ENCODE measurements at places on chromosomes 1 and 21. TPM values are rescaled to one million over a fixed set of nuclear protein-coding genes. Genes with fewer than 3 reads are reported as not detected.

- H3K4me3 ChIP-seq, result no peak overlapping the region
- DNase-seq, result no peak
- H3K4me1 ChIP-seq, result no peaks in the 10 kb centered on the region
These were observed 123.5 kb downstream of the PTPN14 start for GRCh38 chr1:214427871-214428277.

Gene MTX1
- 82.0 TPM for polyA plus RNA-seq

Gene VCAM1
- polyA plus RNA-seq, result 43.2 TPM

DNA sequence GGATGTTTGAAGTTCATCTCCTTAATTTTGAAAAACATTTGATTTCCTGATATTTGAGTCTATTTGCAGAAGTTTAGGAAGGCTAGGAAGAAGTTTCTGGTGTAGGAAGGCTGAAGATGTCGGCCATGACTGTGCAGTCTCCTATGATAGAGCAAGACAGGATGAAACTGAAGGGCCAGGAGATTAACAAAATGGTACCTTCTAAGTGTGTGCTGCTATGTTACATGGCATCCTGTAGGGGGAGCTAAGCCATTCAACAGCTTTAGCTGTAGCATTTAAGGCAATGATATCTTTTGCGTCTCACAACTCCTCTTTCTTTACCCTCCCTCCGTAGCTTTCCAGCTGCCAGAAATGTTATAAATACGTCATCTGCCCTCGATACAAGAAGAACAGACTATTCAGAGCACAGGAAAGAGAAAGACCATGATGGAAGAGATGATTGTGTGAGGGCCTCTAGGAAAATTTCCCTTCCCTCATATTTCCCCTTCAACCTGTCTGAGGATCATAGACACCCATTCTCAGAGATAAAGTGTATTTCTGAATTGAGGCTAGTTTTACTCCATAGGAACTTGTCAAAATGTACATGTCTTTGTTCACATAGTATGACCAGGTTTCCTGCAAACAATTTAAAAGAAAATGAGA, 61.1 kb downstream of the XCL1 start:
- peak overlapping the region; percentile 94 for H3K27ac ChIP-seq
- no peaks in the 10 kb centered on the region for H3K27me3 ChIP-seq
- DNase-seq, result peak; percentile 49
- no peaks in the 10 kb centered on the region for H3K36me3 ChIP-seq
- H3K4me1 ChIP-seq, result peaks cover 29% of the 10 kb centered on the region

DNA sequence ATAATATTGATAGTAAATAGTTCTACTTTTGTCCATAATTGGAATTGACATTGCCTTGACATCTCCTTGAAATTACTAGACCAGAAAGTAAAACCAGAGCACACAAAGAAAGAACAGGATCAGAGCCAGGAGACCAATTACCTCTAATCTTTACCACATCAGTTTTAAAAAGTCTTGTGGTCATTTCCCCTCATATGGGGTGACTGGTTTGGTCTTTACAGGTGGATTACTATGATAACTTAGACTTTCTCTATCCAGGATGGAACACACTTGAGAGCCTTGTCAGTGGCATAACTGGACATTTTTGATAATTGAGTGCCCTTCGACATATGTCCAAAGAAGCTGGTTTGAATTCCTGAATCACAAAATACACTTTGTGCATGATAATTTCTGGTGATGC, 1148.1 kb upstream of the NCAM2 start:
- no peak overlapping the region for H3K4me3 ChIP-seq
- H3K27ac ChIP-seq, result no peak overlapping the region
- DNase-seq, result no peak
- no peaks in the 10 kb centered on the region for H3K27me3 ChIP-seq

DNA sequence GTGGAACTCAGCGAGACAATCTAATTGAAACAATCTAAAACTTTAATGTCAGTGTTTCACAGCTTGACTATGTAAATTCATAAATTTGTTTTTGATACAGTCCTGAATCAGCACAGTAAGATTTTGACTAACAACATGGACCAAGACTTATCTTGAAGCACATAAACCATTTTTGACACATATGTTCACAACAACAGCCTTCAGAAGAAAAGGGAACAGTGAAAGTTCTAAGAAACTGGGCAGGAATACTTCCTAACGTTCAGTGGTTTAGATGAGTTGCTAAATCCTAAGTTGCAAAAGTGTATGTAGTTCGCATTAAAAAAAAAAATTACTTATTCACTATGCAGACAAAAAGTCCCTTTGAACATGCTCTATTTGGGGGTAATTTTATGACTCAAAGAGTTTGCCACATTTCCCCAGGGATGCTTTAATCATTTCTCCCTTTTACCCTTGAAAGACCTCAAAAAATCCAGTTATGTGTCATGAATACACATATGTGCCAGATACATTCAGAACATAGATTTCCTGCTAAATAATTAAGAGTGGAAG, 120.2 kb downstream of the MRPL39 start:
- no peaks in the 10 kb centered on the region for H3K4me1 ChIP-seq
- no peak for DNase-seq
- H3K27me3 ChIP-seq, result no peaks in the 10 kb centered on the region
- H3K36me3 ChIP-seq, result no peaks in the 10 kb centered on the region

DNA sequence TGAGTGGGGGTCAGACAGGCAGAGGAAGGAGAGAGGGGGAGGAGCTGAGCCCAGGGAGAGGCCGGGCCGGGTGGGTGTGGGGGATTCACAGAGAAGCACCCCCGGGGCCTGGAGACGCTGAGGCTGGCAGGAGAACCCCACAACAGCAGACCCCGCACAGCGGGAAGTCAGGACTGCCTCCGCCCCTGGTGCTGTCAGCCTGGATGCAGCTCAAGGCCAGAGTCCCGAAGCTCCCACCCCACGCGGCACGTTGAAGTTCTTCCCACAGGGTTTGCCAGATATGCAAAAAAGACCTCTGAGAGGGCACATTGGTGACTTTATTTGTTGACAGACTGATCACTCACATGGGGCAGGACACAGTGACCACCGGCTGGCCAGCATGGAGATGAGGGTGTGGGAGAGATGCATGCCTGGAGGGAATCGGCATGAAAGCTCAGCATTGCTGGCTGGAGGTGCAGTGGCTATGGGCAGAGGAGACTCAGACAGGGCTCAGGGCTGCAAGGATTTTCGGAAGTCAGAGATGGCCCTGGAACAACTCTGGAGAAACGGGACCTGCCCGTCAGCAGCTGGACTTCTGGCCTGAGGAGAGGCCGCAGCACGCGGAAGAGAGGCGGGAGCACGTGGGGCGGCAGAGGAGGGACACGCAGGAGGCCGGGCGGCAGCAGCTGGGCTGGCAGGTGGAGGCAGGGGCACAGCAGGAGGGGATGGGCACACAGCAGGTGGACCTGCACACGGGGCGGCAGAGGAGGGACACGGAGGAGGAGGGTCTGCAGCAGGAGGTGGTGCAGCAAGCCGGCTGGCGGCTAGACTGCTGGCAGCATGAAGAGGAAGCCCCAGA, 885 bp downstream of the KRTAP10-3 start:
- H3K27me3 ChIP-seq, result no peaks in the 10 kb centered on the region
- H3K4me3 ChIP-seq, result no peak overlapping the region
- H3K36me3 ChIP-seq, result no peaks in the 10 kb centered on the region

GRCh38 chr1:117641536-117641935, 35.7 kb downstream of the TENT5C start:
- no peaks in the 10 kb centered on the region for H3K4me1 ChIP-seq
- H3K27me3 ChIP-seq, result no peaks in the 10 kb centered on the region
- no peak for DNase-seq
- H3K36me3 ChIP-seq, result no peaks in the 10 kb centered on the region

DNA sequence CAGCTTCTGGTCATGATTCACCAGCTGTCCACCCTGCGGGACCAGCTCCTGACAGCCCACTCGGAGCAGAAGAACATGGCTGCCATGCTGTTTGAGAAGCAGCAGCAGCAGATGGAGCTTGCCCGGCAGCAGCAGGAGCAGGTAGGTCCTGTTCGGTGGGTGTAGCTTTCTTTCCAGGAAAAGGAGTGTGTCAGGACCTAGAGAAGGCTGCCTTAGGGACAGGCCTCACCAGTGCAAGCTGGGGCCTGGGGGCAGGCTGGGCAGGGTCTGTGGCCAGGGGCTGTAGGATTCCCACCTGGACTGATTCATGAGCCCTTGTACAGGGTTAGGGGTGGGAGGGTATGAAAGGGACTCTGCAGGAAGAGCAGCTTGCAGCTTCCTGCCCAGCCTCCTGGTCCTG, 35.3 kb downstream of the ETNK2 start:
- no peak overlapping the region for H3K4me3 ChIP-seq
- no peaks in the 10 kb centered on the region for H3K4me1 ChIP-seq
- no peak overlapping the region for H3K27ac ChIP-seq
- no peak for DNase-seq

Gene AQP10
- polyA plus RNA-seq, result 3.0 TPM

Gene LCE5A
- polyA plus RNA-seq, result not detected

GRCh38 chr1:221598122-221598521, 143.8 kb downstream of the DUSP10 start:
- no peak overlapping the region for H3K4me3 ChIP-seq
- H3K27me3 ChIP-seq, result no peaks in the 10 kb centered on the region

GRCh38 chr1:225918280-225918679, 5.8 kb downstream of the PYCR2 start:
- no peaks in the 10 kb centered on the region for H3K36me3 ChIP-seq
- DNase-seq, result no peak
- H3K27ac ChIP-seq, result no peak overlapping the region
- H3K27me3 ChIP-seq, result no peaks in the 10 kb centered on the region
- peaks cover 17% of the 10 kb centered on the region for H3K4me1 ChIP-seq
- no peak overlapping the region for H3K4me3 ChIP-seq

- H3K4me3 ChIP-seq, result no peak overlapping the region
- no peak overlapping the region for H3K27ac ChIP-seq
- no peaks in the 10 kb centered on the region for H3K4me1 ChIP-seq
- no peaks in the 10 kb centered on the region for H3K27me3 ChIP-seq
- DNase-seq, result no peak
These were observed 29.1 kb upstream of the SOAT1 start for GRCh38 chr1:179264507-179264906.

GRCh38 chr1:92482665-92483609, 3.8 kb downstream of the GFI1 start:
- peaks cover 51% of the 10 kb centered on the region for H3K4me1 ChIP-seq
- peaks cover 100% of the 10 kb centered on the region for H3K27me3 ChIP-seq
- no peak overlapping the region for H3K27ac ChIP-seq
- no peaks in the 10 kb centered on the region for H3K36me3 ChIP-seq

- no peak overlapping the region for H3K27ac ChIP-seq
- H3K4me3 ChIP-seq, result no peak overlapping the region
- H3K4me1 ChIP-seq, result no peaks in the 10 kb centered on the region
- no peaks in the 10 kb centered on the region for H3K36me3 ChIP-seq
- no peak for DNase-seq
- no peaks in the 10 kb centered on the region for H3K27me3 ChIP-seq
These were observed 732.0 kb upstream of the ADGRL2 start for GRCh38 chr1:81068726-81069125.

DNA sequence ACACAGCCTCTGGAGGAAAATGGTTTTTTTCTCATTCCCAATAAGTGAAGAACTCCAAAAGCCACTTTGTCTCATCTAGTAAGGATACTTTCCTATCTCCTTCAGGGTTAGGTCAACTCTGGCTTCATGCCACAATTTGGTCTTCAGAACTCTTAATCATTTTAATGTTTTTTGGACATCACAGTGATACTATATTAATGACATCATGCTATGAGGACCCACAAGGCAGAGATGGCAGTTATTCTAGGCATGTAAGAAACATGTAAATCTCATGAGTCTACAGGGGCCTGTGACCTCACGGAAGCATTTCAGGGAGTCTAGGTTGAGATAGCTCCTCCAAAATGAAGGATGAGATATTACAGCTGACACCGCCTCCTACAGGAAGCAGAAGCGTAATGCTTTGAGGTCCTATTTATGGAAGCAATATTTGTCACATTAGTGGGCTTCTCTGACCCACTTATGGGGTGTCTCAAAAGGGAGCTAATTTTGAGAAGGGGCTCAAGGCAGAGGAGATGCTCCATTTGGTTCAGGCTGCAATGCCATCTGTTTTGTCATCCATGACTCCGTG, 5.0 kb upstream of the GPR137B start:
- H3K36me3 ChIP-seq, result no peaks in the 10 kb centered on the region
- H3K27ac ChIP-seq, result no peak overlapping the region
- peaks cover 5% of the 10 kb centered on the region for H3K4me1 ChIP-seq
- H3K27me3 ChIP-seq, result peaks cover 32% of the 10 kb centered on the region
- DNase-seq, result no peak

DNA sequence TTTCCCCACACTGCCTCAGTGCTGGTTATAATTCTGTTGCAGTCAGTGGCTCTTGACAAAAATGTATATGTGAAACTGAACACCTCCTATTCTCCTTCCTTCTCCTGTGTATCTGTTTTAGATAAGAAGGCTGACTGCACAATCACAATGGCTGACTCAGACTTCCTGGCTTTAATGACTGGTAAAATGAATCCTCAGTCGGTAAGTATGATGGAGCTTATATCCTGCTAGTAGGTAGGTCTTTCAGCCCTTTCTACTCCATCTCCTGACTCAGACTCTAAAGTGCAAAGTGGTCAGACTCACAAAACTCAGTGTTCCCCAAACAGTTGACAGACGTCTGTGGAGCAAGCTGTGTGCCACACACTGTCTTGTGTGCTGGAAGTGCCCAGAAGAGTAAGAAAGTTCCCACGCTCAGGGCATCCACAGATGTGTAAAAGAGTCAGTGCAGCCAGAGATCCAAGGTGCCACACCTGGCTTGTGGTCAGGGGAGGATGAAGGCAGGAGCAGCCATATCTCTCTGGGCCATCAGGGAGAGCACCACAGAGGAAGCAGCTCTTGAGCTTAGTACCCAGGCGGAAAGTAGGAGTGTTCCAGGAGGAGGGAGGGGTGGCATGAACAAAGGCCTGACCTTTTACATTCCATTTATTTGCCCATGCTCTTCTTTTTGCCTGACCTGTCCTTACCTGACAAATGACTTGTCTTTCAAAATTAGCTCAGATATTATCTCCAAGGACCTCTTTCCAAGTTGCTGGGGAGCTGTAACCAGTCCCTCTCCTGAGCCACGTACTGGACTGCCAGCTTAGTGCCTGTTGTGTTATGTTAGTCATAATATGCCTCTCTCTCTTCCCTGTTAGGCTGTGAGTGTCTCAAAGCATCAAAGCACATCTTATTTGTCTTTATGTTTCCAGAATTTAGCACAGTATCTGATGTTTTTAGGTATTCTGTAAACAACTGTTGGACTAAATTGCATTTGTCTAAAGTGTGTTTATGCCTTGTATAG, 14.0 kb upstream of the PODN start:
- H3K27me3 ChIP-seq, result no peaks in the 10 kb centered on the region
- H3K27ac ChIP-seq, result no peak overlapping the region
- H3K4me3 ChIP-seq, result no peak overlapping the region
- peaks cover 4% of the 10 kb centered on the region for H3K4me1 ChIP-seq
- no peaks in the 10 kb centered on the region for H3K36me3 ChIP-seq

- no peak overlapping the region for H3K4me3 ChIP-seq
- H3K27me3 ChIP-seq, result no peaks in the 10 kb centered on the region
These were observed 69.6 kb downstream of the UBR4 start for GRCh38 chr1:19140465-19140864.

- peak overlapping the region; percentile 96 for H3K27ac ChIP-seq
- no peaks in the 10 kb centered on the region for H3K27me3 ChIP-seq
- no peaks in the 10 kb centered on the region for H3K36me3 ChIP-seq
- peaks cover 39% of the 10 kb centered on the region for H3K4me1 ChIP-seq
These were observed 27.5 kb downstream of the HUNK start for GRCh38 chr21:31900121-31900895.

Gene LCE3D
- not detected for polyA plus RNA-seq

GRCh38 chr1:2894381-2895041, 93.0 kb upstream of the TTC34 start:
- H3K27ac ChIP-seq, result no peak overlapping the region
- H3K4me1 ChIP-seq, result no peaks in the 10 kb centered on the region
- H3K4me3 ChIP-seq, result no peak overlapping the region
- no peaks in the 10 kb centered on the region for H3K27me3 ChIP-seq
- H3K36me3 ChIP-seq, result no peaks in the 10 kb centered on the region

Gene FAM167B
- polyA plus RNA-seq, result not detected

Gene OR2M3
- not detected for polyA plus RNA-seq

Gene KCNN3
- 0.56 TPM for polyA plus RNA-seq

Measured in hepatocyte (in vitro differentiated cells).